Activated CD8-positive, alpha-beta memory T cell treated with anti-CD3 and anti-CD28 coated beads, Interleukin-2, amount 10 ng/mL, durations not matched to agents 7 days and 5 days (primary cell): ENCODE measurements at places on chromosomes 13 and 19. TPM values are rescaled to one million over a fixed set of nuclear protein-coding genes. Genes with fewer than 3 reads are reported as not detected.

- peaks cover 12% of the 10 kb centered on the region for H3K27me3 ChIP-seq
- H3K4me3 ChIP-seq: no peak overlapping the region
- DNase-seq: no peak
- H3K4me1 ChIP-seq: peaks cover 4% of the 10 kb centered on the region
- H3K27ac ChIP-seq: no peak overlapping the region
Measured at GRCh38 chr13:112670864-112671263, 19.0 kb upstream of the ATP11A start.

DNA sequence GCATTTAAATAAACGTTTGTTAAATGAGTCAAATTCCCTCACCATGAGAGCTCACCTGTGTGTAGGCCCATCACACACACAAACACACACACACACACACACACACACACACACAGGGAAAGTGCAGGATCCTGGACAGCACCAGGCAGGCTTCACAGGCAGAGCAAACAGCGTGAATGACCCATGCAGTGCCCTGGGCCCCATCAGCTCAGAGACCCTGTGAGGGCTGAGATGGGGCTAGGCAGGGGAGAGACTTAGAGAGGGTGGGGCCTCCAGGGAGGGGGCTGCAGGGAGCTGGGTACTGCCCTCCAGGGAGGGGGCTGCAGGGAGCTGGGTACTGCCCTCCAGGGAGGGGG lies 8.5 kb upstream of the CEACAM5 start:
- H3K27me3 ChIP-seq: peaks cover 7% of the 10 kb centered on the region

DNA sequence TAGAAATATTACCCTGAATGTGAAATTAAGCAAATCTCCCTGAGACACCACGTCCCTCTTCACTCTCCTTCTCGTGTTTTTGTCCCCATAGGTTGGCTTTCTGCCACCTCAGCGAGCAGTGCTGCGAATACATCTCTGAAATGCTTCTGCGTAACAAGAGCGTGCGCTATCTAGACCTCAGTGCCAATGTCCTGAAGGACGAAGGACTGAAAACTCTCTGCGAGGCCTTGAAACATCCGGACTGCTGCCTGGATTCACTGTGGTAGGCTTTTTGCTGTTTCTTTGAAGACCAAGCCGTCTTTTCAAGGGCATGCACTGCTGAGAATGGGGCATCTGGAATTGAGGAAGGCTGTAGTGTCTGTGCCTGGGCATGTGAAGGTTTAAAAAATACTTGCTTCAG lies 34.4 kb downstream of the NLRP4 start:
- no peak for DNase-seq
- no peak overlapping the region for H3K4me3 ChIP-seq
- H3K4me1 ChIP-seq: no peaks in the 10 kb centered on the region
- H3K27ac ChIP-seq: no peak overlapping the region

DNA sequence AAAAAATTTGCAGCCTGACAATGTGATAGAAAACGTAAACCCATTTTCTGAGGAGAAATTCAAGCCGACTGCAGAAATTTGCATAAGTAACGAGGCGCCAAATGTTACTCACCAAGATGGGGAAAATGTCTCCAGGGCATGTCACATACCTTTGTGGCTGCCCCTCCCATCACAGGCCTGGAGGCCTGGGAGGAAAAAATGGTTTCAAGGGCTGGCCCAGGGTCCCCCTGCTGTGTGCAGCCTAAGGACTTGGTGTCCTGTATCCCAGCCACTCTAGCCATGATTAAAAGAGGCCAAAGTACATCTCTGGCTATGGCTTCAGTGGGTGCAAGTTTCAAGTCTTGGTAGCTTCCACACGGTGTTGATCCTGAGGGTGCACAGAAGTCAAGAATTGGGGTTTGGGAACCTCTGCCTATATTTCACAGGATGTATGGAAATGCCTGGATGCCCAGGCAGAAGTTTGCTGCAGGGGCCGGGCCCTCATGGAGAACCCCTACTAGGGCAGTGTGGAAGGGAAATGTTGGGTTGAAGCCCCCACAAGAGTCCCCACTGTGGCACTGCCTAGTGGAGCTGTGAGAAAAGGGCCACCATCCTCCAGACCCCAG lies 1842.3 kb downstream of the PCDH9 start:
- no peaks in the 10 kb centered on the region for H3K4me1 ChIP-seq
- no peak overlapping the region for H3K27ac ChIP-seq
- DNase-seq: no peak
- no peak overlapping the region for H3K4me3 ChIP-seq

DNA sequence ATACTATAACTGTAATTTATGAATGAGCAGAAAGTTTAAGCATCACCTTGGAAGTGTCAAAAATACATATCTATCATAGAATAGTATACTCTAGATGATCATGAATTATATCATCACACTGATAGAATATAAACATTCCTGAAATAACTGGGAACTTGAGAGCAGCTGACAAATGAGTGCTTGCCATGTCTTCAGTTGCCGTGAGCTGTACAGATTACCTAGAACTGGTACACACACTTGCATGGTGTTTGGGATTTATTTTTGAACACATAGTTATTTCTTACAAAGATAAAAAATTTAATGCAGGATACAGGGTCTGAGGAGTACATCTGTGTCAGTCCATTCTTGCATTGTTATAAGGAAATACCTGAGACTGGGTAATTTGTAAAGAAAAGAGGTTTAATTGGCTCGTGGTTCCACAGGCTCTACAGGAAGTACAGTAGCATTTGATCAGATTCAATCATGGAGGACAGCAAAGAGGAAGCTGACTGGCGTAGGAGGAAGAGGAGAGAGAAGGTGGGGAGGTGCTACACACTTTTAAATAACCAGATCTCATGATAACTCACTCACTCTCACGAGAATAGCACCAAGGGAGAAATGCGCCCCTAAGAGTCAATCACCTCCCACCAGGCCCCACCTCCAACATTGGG lies 60.4 kb upstream of the MBNL2 start:
- no peaks in the 10 kb centered on the region for H3K36me3 ChIP-seq
- peaks cover 2% of the 10 kb centered on the region for H3K27me3 ChIP-seq
- no peak for DNase-seq
- no peaks in the 10 kb centered on the region for H3K4me1 ChIP-seq
- H3K27ac ChIP-seq: no peak overlapping the region

GRCh38 chr13:20294497-20294896 lies 62.4 kb upstream of the GJB6 start:
- DNase-seq: no peak
- peaks cover 6% of the 10 kb centered on the region for H3K27me3 ChIP-seq
- no peaks in the 10 kb centered on the region for H3K36me3 ChIP-seq
- no peaks in the 10 kb centered on the region for H3K4me1 ChIP-seq
- no peak overlapping the region for H3K27ac ChIP-seq

GRCh38 chr13:46403851-46404732 lies 17.0 kb upstream of the RUBCNL start:
- H3K27me3 ChIP-seq: peaks cover 10% of the 10 kb centered on the region
- H3K27ac ChIP-seq: no peak overlapping the region
- DNase-seq: no peak
- H3K4me3 ChIP-seq: no peak overlapping the region
- peaks cover 1% of the 10 kb centered on the region for H3K36me3 ChIP-seq

GRCh38 chr13:22195726-22196125 lies 524.9 kb downstream of the FGF9 start:
- H3K27me3 ChIP-seq: no peaks in the 10 kb centered on the region
- no peak overlapping the region for H3K27ac ChIP-seq
- no peak overlapping the region for H3K4me3 ChIP-seq

DNA sequence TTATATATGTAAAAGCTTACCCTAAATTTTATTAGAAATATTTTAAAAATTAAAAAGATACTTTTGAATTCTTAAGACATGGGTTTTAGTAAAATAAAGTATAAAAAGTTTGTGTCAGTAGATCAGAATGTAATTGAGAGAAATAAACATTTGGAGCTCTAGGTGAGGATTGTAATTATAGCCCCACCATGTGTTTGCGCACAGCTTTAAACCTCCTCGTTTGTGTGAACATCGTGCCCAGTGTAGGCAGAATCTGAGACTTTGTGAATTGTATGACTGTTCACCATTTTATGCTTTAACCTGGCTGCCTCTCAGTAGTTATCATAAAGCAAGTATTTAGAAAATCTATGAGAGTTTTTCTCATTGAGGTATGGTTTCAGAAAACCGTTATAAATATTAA lies 29.1 kb downstream of the CUL4A start:
- H3K27me3 ChIP-seq: no peaks in the 10 kb centered on the region
- no peak for DNase-seq
- no peaks in the 10 kb centered on the region for H3K4me1 ChIP-seq
- no peak overlapping the region for H3K4me3 ChIP-seq
- H3K36me3 ChIP-seq: peaks cover 22% of the 10 kb centered on the region

DNA sequence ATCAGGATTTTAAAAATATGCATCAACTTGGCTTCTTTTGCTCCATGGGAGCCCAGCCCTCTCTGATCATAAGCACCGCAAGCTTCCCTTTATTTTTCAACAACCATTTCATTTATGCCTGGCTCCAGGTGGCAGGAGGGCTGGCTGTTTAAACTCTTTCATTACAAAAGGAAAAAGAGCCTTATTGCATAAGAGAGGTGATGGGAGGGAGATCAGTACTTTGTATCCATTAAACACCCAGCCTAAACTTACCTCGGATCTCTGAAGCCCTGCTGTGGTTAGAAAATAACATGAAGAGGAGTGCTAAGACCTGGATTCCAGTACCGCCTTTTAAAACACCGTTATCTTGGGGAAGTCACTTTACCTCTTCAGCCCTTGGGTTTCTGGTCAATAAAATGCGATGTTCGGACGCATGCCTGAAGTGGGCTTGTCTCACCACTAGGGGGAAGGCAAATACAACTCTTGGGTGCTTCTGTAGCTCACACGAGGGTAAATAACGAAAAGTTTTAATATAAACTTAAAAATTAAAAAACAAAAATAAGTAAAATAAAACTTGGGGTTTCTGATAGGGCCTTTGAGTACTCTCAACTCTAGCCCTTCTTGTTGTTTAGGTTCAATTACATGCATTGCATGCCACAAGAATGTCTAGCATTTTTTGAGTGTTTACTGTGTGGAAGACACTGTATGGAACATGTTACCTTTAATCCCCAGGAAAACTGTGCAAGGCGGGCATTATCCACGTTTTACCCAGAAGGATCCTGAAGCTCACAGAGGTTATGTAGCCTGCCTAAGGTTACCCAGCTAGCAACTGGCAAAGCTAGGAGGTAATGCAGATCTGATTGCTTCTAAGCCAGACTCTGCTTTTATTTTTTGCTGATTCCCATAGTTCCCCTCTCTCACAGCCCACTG lies 240.3 kb downstream of the LMO7 start:
- H3K27ac ChIP-seq: peak overlapping the region; percentile 9
- H3K4me3 ChIP-seq: peak overlapping the region; percentile 27
- H3K36me3 ChIP-seq: no peaks in the 10 kb centered on the region

GRCh38 chr19:58581227-58582141 lies 8.3 kb upstream of the MZF1 start:
- H3K36me3 ChIP-seq: peaks cover 11% of the 10 kb centered on the region
- peaks cover 17% of the 10 kb centered on the region for H3K4me1 ChIP-seq
- no peaks in the 10 kb centered on the region for H3K27me3 ChIP-seq
- no peak overlapping the region for H3K4me3 ChIP-seq
- peak overlapping the region; percentile 79 for H3K27ac ChIP-seq

- no peak overlapping the region for H3K27ac ChIP-seq
- no peak overlapping the region for H3K4me3 ChIP-seq
- H3K27me3 ChIP-seq: no peaks in the 10 kb centered on the region
- no peaks in the 10 kb centered on the region for H3K36me3 ChIP-seq
Measured at GRCh38 chr13:104823071-104823470, 1712.4 kb downstream of the EFNB2 start.

DNA sequence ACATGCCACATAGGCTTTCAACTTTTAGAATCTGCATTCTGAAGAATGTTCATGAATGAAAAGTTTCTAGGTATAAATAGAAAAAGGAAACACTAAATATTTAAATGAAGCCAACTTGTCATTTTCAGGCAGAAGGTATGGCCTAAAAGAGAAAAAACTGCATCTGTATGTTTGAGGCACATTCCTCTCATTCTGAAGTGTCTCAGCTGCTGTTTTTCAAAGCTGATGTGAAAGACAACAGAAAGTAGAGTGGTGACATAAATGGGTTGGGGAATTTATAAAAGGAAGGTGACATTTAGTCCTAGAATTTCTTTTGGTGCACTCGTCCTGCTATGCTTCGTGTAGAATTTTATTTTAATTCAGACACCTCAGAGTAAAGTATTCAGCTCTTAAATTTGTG lies 539.6 kb upstream of the SLITRK5 start:
- DNase-seq: no peak
- H3K27me3 ChIP-seq: no peaks in the 10 kb centered on the region
- no peaks in the 10 kb centered on the region for H3K4me1 ChIP-seq
- no peak overlapping the region for H3K27ac ChIP-seq
- no peaks in the 10 kb centered on the region for H3K36me3 ChIP-seq
- no peak overlapping the region for H3K4me3 ChIP-seq

Gene ZNF573
- total RNA-seq: 7.1 TPM

Gene ZSCAN1
- not detected for total RNA-seq

Gene SIPA1L3
- total RNA-seq: 16.6 TPM

Gene ZNF492
- total RNA-seq: 1.1 TPM

Gene GSX1
- total RNA-seq: not detected

Gene IGFL3
- total RNA-seq: not detected

Gene IL12RB1
- total RNA-seq: 76.2 TPM

Gene ZNF470
- total RNA-seq: 4.0 TPM
